ENCODE measurements at places on chromosomes 1 and 21.

GRCh38 chr1:158248771-158249170 is 5.5 kb upstream of the CD1A start:
- DNase-seq: no peak

GRCh38 chr1:77371396-77371795 is 89.6 kb downstream of the AK5 start:
- DNase-seq: peak; percentile 64

- DNase-seq: peak; percentile 70
These were observed 5.0 kb downstream of the NDUFS2 start for GRCh38 chr1:161207173-161207572.

GRCh38 chr1:230248016-230248888 is 177.9 kb downstream of the PGBD5 start:
- DNase-seq: no peak

DNA sequence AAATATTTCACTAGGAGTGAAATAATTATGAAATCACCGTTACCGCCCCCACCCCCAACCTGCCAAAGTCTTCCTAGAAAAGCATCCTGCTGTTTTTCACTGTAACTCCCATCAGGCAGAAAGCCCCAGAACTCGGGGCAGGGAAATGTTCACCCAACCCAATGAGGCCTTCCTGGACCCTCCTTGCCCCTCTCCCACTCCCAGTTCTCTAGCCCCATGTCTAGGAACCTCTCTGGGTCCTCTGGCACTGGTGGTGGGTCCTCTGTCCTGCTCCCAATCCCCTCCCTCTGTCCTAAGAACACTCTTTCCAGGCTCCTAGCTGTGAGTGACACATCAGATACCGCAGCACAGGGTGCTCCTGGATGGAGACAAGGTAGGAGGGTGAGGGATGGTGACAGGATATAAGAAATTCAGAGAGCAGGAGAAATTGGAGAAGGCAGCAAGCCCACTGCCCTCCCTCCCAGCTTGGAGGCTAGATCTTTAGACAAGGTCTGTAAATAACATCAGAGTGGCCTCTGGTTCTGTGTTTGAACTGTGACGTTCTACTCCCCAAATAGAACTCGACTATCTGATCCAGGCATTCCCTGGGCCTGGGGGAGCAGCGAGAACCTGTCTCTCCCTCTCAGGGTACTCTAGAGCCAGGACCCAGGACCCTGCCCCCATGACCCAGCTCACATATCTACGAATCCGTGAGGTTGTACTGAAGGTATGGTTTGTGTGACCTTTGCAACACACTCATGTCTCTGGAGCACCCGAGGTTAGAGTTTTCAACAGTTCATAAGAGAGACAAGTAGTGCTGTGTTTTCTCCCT is 23.3 kb upstream of the BTG2 start:
- no peak for DNase-seq

DNA sequence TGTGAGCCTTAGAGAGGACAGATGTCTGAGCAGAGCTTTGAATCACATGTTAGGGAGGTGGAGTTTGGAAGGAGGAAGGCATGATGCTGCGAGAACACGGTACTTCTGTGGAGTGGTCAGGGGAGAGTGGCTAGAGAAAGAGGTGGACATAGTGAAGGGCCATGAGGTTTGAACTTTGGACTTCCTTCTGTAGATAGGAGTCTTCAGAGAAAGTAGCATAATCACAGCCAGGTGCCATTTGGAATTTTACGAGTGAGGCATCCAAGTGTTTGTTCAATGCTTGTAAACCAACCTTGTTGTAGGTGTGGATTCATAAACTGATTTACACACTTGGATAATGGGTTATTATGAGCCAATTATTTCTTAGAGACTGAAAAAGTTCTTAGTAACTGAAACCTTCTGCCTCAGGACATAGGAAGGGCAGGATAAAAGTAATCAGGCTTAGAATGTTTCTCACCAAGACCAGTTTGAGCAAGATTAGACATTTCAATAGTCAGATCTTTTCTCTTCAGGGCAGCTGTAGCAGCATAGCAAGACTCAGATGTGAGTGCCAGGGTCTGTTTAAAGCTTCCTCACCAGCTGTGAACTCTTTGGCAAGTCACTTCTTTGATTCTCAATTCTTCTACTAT is 83.5 kb upstream of the HMCN1 start:
- DNase-seq: no peak

DNA sequence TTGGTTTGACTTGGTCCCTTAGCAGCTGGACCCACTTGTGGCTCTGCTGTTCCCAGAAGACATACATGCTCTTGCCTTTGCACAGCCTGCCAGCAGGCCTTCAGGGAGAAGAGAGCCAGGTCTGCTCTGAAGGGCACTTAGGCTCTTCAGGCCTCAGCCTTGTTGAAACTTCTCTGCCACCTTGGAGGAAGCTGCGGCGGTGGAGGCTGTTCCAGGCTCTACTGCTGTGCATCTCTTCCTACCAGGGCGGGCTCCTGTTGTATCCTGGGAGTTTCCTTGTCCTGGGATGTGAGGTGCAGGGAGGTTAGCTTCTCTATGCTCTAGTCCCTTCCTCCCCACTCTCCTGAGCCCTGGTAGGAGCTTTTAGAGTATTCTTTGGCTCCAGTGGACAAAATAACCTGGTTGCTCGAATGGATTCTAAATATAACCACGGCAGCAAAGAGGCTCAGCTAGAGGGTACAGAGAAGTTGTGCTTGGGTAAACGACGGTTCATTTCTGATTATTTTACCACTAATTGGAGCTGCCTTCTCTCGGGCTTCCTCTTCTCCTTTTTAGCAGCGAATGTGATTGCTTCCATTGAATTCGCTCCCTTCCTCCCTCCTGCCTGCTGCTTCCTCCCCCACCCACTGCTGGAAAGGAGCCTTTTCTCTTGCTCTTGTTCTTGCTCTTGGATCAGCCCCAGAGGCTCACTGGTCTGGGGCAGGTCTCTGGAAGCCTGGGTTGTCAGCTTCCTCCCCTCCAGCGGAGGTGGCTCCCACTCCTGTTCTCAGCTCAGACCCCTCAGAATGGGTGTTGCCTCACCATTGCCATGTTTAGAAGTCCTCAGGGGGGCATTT is 126.6 kb upstream of the CACNA1E start:
- DNase-seq: no peak

- no peak for DNase-seq
These were observed 354.8 kb upstream of the BRINP3 start for GRCh38 chr1:190832511-190832910.

GRCh38 chr1:119862276-119862675 is 34.0 kb downstream of the ADAM30 start:
- no peak for DNase-seq

DNA sequence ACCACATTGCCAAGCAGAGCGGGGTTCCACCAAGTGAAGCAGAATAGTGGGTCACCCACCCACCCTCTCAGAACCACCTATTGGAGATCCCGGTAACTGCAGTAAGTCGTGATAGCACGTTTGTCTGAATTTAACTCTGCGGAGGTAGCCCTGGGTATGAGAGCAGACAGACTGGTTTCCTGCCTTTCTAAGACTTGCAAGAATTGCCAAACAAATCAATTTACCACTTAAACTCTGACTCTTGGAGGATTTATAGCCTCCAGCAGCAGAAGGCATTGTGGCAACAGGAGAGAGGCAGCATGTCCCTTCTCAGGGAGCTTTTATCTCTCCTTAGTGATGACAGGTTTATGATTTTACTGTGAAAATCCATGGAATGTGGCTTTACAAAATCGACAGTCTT is 287.9 kb upstream of the FMN2 start:
- DNase-seq: no peak

GRCh38 chr1:56852476-56852875 is 2.1 kb upstream of the C8A start:
- DNase-seq: no peak
